ENCODE measurements at places on chromosomes 1 and 21.
A peak's percentile ranks its signal among the peaks of the same experiment; 100 is the strongest.

GRCh38 chr21:42384156-42384945 is 11.5 kb downstream of the TMPRSS3 start:
- no peak for DNase-seq

- DNase-seq = no peak
These were observed 218.3 kb downstream of the HHIPL2 start for GRCh38 chr1:222329493-222330045.

GRCh38 chr1:196535727-196536126 is 72.5 kb downstream of the KCNT2 start:
- DNase-seq = no peak

- no peak for DNase-seq
These were observed 211.1 kb downstream of the PBX1 start for GRCh38 chr1:164770131-164770529.

GRCh38 chr1:59096501-59096900 is 200.4 kb upstream of the FGGY start:
- peak; percentile 29 for DNase-seq

DNA sequence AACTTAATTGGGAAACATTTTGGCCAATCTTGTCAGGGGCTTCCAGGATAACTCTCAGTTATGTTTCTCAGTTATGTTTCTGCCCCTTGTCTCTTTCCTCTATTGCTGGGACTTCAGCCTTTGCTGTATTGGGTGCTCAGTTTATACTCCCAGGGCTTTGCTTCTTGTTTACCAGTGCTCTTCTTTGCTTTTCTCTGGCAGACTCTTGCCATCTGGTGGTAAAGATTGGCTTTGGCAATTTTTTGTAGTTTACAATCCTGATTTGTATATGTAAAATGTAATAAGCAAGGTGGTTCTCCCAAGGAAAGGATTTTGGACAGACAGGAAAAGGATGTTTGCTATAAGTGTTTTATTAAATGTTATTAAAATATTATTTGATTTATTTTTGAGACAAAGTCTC is 37.9 kb downstream of the FABP3 start:
- peak; percentile 66 for DNase-seq

DNA sequence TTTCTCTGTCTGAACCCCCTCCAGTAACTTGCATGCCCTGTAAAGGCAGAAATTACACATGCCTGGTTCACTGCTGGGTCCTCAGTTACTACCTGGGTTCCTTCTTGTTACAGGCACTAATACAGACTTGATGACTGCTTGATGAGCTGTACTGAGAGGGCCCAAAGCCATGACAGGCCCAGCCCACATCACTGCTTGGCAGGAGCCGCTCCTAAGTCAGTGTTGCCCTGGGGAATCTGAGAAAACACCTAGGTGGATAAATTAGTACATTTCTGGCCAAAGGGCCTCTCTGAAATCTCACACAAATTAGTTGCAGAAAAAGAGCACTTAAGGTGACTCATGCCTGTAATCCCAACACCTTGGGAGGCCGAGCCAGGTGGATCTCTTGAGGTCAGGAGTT is 37.8 kb upstream of the IRF2BP2 start:
- no peak for DNase-seq

GRCh38 chr1:204673209-204673608 is 12.3 kb downstream of the LRRN2 start:
- DNase-seq = no peak

GRCh38 chr1:32345289-32345827 is 9.3 kb upstream of the MARCKSL1 start:
- DNase-seq = no peak

GRCh38 chr1:100721526-100722207 is 2.1 kb downstream of the VCAM1 start:
- no peak for DNase-seq

DNA sequence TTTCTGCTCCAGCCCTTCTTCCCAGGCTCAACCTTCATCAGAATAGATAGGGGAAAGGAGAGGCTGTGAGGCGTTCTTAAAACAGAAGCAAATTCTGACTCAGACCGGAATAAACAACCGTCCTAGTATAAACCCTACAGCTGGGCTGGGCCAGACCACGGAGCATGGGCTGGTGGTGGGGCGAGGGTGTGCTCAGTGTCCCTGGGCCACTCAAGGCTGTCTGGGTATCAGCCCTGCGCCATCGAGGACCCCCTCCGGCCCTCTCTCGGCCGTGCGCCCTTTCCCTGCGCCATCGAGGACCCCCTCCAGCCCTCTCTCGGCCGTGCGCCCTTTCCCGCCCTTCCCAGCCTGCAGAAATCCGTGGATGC is 36.0 kb downstream of the CAPN2 start:
- no peak for DNase-seq

Data from globus pallidus (tissue), 1 donor.